ENCODE measurements at places on chromosomes 12 and 14.

DNA sequence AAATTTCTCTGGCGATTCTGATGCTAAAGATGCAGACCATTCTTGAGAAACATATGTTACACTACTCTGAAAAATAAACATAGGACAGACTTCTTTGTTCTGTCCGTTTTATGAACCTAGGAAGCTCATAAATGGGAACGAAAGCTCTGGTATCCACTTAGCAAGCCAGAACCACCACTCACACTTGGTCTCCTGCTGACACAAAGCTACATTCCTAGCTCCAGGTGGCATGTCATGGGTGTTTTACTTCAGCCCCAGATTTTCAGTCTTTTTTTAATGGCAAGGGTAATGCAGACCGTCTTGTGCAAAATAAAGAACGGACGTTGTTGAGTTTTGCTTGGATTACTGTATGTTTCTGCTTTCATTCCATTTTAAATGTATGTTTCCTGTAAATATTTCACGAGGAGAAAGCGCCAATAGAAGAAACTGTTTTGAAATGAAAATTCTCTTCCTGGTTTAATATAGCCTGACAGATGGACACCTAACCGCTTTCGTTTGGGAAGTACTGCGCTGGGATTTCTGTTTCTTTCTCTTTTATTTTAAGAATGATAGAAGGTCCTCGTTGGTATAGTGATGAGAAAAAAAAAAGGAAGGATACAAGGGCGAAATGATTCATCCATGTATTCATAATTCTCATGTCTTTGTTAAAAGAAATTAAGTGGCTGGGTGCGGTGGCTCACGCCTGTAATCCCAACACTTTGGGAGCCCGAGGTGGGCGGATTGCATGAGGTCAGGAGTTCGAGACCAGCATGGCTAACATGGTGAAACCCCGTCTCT, 871 bp upstream of the COQ5 start:
- DNase-seq = no peak

GRCh38 chr14:52336241-52336640, 22.1 kb downstream of the PTGER2 start:
- no peak for DNase-seq

DNA sequence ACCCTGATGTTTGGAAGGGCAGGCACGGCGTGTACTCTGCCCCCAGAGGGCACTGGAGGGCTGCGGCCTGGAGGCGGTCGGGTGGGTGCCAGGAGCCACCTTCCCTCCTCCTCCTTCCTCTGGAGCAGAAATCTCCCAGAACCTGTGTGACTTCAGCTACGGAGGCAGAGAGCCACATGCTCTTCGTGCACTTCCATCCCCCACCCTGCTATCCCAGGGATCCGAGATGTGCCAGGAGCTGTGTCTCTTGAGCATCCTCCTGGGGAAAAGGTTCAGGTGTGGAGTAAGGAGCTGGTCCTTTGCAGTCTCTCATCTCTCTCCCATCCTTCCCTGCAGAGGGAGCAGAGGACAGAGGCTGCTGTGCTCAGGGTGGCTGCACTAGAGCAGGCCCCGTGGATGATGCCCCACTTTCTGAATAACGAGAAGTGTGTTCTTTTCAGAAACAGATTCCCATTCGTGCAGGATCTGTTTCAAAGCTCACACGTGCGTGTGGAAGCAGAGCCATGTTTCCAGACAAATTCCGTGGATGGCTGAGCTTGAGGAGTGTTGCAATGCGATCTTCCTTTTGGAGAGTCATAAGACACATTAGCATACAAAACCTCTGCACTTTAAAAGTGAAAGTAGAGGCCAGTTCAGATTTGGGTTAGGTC, 162.9 kb downstream of the ADGRD1 start:
- no peak for DNase-seq

DNA sequence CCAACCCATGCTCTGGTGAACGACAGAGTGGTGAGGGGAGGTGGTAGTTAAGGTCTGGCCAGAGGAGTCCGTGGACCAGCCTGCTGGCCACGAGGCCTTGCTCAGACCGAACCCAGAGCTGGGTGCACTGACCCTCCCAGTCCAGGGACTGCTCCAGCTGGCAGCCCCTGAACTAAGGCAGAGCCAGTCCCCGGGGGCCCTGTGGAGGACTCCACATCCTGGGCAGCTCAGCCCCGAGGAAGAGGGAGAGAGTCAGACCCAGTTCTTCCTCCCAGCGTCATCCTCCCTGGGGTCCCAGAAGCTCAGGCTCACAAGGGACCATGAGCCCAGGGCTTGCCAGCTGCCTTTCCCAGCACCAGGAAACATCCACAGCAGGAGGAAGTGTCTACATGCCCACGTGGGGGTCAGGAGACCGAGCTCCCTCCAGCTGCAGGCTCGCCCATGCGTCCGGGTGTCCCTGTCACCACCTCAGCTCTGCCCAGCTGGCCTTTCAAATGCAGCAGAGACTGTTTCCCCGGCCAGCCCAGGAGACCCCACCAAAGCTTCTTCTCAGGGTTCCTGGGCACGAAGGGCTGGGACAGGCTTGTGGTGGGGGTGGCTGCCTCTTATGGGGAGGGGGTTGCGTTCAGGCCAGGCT, 194.4 kb downstream of the KIF26A start:
- DNase-seq = no peak

DNA sequence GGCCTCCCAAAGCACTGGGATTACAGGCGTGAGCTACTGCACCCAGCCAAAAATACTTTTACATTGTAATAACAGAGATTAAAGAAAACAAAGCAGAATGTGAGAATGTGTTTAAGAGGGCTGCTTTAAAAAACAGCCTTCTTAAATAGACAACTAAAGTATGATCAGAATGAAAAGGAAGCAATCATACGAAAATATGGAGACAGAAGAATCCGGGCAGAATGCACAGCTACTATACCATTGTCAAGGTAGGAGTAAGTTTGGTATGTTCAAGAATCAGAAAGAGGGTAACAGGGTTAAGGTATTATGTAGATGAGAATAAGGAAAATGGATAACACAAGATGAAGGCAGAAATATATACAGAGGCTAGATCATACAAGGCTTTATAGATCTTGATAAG, 8.5 kb downstream of the SEC23A start:
- no peak for DNase-seq

DNA sequence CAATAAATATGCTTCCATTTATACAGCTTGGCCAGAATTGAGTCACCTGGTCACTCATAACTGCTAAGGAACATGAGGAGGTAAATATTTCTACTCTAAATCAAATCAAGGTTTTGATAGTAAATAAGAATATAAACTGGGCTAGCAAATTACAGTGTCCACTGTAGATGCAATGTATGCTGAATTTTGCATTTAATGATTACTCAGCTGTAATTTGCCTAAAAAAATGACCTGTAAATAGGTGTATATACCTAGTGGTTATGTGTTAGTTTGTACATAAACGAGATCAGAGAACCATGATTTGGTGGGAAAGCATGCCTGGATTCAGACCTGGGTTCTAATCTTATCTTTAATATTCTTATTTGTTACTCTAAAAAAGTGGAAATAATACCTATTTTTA, 76.6 kb upstream of the CNTN1 start:
- DNase-seq = no peak

- DNase-seq = no peak
These were observed 217.8 kb downstream of the LRFN5 start for GRCh38 chr14:41824441-41824840.

- no peak for DNase-seq
These were observed at the start of gene OAS1 for GRCh38 chr12:112906712-112907414. TSS of gene OAS1 (plus strand) at chr12:112906962. CDS start at chr12:112907040, 78 bp downstream.

DNA sequence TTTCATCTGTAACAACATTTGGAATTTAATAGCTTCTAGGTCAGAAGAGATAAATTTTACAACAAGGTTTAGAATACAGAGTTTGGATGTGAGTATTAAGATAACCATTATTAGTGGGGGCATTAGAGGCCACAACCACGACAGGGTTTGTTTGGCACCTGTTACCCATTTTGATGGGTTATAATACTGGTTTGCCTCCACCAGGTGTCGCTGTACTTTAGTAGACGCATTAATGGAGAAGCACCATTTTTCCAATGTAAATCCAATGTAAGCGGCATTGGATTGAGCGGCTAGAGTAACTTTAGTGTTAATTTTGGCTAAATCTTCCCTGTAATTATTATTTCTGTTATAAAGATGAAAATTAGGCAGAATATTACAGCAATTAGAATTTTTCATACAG, 136.2 kb downstream of the SLCO1B3 start:
- DNase-seq = peak; percentile 3

- DNase-seq = no peak
These were observed 3.7 kb upstream of the LPCAT3 start for GRCh38 chr12:7021956-7022355.

DNA sequence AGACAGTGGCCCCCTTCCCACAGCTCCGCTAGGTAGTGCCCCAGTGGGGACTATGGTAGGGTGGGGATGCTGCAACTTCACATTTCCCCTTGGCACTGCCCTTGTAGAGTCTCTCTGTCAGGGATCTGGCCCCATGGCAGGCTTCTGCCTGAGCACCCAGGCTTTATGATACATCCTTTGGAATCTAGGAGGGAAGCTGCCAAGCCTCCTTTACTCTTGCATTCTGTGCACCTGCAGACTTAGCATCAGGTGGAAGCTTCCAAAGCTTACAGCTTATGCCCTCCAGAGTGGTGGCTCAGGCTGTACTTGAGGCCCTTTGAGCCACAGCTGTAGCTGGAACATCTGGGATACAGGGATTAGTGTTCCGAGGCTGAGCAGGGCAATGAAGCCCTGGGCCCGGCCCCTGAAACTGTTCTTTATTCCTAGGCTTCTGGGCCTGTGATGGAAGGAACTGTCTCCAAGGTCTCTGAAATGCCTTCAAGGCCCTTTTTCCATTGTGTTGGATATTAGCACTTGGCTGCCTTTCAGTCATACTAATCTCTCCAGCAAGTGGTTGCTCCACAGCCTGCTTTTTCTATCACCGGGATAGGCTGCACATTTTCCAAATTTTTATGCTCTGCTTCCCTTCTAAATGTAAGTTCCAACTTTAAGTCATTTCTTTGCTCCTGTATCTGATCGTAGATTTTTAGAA, 22.2 kb upstream of the OR6J1 start:
- DNase-seq = no peak

DNA sequence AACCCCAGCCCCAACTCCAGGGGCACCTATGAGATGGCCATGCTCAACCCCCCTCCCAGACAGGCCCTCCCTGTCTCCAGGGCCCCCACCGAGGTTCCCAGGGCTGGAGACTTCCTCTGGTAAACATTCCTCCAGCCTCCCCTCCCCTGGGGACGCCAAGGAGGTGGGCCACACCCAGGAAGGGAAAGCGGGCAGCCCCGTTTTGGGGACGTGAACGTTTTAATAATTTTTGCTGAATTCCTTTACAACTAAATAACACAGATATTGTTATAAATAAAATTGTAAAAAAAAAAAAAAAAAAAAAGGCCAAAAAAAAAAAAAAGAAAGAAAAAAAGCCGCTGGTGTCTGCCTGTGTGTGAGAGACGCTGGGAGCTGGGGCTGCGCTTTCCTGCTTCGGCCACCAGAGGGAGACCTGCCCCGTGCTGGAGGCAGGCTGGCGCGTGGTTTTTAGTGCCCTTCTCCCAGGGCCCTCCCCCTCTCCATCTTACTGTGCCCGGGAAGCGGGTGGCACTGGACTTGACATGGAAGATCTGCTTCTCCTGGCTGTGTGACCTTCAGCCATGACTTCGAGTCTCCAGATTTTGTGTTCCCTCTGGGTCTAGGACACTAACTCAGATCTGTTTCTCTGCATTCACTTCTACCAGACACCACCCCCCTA, 3.4 kb upstream of the NXPH4 start:
- peak; percentile 80 for DNase-seq

- no peak for DNase-seq
These were observed 57.9 kb downstream of the KDM2B start for GRCh38 chr12:121522971-121523370.

DNA sequence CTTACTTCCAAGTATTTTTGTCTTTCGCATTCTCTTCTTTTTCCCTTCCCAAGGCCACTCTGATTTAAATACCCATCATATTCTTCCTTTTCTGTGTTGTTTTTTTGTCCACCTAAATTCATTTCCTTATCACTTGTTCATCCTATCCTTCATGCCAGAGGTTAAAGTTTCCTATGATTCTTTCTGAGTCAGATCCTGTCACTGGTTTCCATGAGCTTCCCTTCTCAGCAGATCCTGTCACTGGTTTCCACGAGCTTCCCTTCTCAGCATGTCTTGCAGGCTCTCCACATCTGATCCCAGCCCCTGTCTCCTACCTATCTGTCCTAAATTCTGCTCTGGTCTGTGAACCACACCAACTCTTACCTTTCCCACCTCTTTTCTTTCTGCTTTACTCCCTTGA, 311.8 kb upstream of the RGS6 start:
- no peak for DNase-seq

DNA sequence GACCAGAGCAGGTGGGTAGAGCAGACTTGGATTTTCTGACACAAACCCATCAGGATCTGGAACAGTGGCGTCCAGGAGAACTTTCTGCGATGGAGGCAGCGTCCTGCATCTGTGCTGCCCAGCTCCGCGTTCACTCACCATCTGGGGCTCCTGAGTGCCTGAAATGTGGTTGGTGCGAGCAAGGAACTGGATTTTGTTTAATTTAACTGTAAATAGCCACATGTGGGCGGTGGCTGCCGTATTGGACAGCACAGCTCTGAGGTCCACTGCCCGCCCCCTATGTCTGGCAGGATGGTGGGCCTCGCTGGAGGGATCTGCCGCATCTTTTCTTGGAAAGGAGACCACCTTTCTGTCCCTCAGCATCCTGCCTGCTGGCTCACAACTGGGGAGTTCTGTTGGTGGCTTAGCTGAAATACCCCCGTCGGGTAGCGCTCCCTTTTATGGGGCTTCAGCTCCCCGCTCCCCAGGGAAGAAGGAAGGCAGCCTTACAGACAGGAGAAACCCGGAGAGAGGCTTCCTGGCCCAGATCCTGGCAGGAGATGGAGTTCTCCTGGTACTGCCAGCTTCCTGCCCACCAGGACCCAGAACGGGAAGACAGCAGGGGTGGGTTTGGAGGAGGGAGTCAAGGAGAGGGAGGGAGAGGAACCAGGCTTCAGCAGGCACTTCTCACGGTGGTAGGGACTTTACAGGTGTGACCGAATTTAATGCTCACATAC, 184.9 kb upstream of the PRMT8 start:
- DNase-seq = no peak

DNA sequence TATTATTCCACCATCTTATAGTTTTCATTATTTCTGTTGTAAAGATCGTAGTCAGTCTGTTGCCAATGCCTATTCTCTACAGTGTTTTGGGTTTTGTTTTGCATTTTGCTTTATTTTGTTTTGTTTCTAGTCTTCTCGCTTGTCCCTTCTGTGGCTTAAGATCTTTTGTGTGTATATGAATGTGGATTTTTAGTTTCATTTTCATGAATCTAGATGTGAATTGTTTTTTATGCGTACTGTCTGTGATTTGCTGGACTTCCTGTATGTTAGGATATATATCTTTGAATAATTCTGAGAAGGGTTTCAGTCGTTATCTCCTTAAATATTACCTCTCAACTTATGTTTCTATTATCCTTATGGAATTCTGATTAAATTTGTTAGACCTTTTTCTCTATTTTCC, 13.4 kb downstream of the C12orf42 start:
- no peak for DNase-seq

- no peak for DNase-seq
These were observed 95.8 kb downstream of the GLT1D1 start for GRCh38 chr12:128949086-128949485.
